ENCODE measurements at places on chromosomes 3 and 15.

DNA sequence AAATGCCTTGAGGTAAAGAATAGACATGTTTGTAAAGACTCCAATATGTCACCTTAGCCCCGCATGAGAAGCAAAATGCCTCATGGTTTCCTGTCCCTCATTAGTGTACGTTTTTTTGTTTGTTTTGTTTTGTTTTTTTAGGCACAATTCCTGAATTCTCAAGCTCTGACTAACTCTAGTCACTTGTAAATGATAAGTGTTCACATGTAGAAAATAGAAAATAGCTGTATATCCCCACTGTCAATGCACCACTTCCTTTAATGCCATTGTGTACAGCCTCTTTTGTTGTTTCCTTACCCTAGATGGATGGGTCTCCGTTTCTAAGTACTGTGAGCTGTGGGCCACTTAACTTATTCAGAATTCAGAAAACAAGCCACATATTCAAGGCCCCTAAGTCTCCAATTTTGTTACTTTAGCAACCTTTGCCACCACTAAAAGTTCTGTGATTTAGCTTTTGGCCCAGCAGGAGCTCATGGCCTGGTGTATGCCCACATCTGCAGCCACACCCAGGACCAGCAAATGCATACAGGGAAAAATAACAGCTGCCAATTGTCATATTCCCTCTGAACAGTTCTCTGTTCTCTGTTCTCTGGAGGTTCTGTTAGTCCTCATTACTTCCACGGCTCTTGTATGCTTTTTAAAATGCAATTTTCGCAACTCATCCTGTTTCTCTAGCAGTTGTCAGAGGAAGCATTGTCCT lies 655.5 kb downstream of the GBE1 start:
- no peak for DNase-seq

GRCh38 chr3:33256249-33256648 lies 21.0 kb upstream of the FBXL2 start:
- no peak for DNase-seq

GRCh38 chr3:160641665-160642309 lies 35.2 kb upstream of the ARL14 start:
- DNase-seq: no peak

- DNase-seq: no peak
Observed at GRCh38 chr3:70806021-70806420, 493.6 kb upstream of the MDFIC2 start.

GRCh38 chr3:185250247-185250646 lies 3.6 kb downstream of the EHHADH start:
- no peak for DNase-seq

DNA sequence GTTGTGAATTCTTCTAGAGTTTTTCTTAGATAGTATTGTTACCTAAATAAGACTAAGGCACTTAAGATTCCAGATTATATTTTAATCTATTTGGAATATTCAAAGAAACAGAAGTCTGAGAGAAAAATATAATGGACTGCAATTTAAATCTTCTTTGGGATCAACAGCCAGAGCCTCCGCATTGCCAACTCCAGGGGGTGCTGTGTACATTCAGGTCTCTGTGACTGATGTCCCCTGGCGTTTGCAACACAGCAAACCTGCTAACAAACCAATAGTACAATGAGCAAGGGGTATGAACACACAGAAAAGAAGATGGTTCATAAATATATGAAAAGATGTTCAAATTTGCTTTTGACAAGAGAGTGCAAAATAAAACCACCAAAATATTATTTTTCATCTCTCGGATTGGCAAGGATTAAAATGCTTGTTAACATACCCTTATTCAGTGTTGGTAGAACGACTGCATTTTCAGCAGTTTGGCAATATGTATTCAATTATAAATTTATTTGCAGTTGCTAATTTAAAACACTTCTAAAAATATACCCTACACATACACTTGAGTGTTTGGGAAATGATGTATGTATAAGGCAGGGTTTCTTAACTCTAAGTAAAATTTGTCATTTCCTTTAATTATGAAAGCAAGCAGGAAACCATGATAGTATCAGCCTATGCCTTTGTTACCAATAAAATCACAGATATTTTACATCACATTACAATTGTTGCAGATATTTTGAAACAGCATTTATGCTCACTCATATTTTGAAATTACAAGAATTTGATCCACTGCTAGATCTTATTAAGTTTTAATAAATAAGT lies 16.1 kb upstream of the TM4SF1 start:
- peak; percentile 36 for DNase-seq

- no peak for DNase-seq
Observed at GRCh38 chr3:186381424-186382216, 19.6 kb upstream of the DGKG start.

DNA sequence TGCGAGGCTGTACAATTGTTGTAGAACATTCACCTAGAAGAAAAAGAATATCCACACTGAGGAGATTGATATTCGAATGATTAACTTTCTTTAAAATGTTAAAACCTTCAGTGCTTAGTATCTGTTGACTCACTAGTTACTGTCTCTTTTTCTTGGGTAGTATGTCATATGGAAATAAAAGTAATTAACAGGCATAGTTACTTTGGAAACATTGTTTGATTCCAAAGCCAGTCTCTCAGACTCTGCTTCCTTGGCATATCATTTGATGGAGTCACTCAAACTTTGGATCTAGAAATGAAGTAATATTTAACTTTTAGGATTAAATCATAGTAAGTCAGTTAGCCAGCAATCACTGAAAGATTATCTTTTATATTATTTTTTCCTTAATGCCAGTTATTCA lies 63.4 kb downstream of the MAP2K5 start:
- no peak for DNase-seq

GRCh38 chr15:58932710-58933280 lies 684 bp downstream of the SLTM start:
- no peak for DNase-seq

DNA sequence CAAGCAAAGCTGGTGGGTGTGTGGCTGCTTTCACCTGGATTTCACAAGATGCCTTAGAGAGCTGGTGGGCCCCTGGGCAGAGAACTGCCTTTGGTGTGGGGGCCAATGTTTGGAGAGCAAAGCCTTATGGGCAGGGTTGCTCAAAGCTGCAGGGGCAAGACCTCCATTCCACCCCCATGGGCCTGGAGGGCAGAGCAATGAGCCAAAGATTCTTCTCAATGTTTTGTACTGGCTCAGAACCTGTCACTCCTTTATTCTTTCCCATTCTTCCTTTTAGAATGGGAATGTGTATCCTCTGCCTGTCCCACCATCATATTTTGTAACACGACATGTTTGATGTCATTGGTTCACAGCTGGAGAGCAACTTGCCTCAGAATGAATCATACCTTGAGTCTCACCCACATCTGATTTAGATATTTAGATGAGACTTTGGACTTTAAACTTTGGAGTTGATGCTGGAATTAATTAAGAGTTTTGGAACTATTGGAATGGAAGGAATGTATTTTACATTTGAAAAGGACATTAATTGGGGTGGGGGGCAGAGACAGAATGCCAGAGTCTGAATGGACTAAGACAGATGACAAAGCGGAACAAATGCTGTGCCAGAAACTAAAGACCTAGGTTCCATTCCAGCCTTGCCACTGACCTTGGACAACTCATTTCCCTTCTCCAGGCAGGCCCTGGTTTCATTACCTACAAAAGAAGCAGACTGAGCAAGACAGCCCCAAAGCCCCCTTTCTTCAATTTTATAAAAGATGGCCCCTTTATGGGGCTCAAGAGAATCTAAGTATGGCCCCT lies 72.9 kb downstream of the DAPK2 start:
- no peak for DNase-seq

- no peak for DNase-seq
Observed at GRCh38 chr3:69460034-69460433, 74.1 kb upstream of the FRMD4B start.

- DNase-seq: no peak
Observed at GRCh38 chr3:94772402-94772801, 709.5 kb downstream of the NSUN3 start.

DNA sequence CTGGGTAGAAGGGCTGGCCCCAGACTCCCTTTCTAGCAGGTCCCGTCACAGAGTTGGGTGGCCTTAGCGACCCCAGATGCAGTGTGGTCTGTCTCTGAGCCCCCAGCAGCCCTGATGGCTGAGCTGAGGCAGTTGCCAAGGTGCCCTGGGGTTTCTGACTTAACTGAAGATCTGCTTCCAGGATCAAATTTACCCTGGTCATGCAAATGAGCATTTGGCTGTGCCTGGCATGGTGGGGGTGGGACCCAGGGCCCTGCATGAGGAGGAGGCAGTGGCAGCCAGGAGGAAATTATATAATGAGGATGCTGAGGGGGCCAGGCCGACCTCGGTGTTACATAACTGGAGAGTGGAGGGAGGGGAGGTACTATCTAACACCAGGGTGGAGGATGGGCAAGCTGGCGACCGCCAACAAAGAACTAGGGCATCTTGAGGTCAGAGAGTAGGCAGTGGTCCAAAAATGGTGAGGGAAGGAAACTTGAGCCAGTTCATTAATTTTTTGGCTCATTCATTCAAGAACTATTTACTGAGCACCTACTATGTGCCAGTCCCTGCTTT lies 16.4 kb downstream of the PLEKHO2 start:
- DNase-seq: no peak

DNA sequence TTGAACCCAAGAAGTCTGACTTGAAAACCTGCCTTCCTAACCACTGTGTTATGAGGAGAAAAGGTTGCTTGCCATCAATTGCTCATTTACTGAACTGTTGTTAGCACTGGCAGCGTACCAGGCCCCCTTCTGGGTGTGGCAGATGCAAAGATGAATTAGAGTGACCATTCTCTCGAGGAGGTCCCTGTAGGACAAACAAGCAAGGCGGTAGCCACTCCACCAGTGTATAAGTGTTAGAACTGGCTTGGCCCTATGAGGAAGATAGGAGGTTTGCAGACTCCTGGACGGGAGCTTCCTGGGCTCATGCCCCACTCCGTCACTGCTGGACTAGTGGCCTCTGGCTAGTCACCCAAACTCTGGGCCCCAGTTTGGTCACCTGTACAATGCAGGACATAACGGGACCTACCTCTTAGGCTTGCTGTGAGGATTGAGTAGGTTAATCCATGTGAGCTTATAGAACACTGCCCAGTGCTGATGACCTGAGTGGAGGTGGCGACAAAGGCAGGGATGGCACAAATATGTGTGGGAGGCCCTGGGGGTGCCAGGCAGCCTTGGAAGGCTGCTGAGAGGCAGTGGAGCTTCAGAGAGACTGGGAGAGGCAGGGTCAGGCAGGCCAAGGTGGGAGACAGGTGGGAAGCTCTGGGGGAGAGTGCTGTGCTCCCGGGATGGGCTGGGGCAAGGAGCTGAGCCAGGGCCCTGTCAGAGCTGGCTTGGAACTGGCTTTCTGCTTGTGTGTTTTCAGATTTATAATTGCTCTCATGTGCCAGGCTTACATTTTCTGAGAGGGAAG lies 145.9 kb downstream of the DNAJB8 start:
- DNase-seq: no peak

- DNase-seq: no peak
Observed at GRCh38 chr3:16885593-16886302, 993 bp downstream of the PLCL2 start.

GRCh38 chr3:75180235-75180944 lies 483.7 kb upstream of the FRG2C start:
- no peak for DNase-seq
